Stimulated activated CD8-positive, alpha-beta memory T cell treated with anti-CD3 and anti-CD28 coated beads, Interleukin-4, amount 100 ng/mL, for 24 hours (primary cell): ENCODE measurements at places on chromosomes 2 and 18.

- DNase-seq, result no peak
Measured at GRCh38 chr18:38563396-38563980, 997.9 kb upstream of the CELF4 start.

GRCh38 chr2:237421542-237422116 is 7.7 kb upstream of the COL6A3 start:
- DNase-seq, result peak; percentile 70

DNA sequence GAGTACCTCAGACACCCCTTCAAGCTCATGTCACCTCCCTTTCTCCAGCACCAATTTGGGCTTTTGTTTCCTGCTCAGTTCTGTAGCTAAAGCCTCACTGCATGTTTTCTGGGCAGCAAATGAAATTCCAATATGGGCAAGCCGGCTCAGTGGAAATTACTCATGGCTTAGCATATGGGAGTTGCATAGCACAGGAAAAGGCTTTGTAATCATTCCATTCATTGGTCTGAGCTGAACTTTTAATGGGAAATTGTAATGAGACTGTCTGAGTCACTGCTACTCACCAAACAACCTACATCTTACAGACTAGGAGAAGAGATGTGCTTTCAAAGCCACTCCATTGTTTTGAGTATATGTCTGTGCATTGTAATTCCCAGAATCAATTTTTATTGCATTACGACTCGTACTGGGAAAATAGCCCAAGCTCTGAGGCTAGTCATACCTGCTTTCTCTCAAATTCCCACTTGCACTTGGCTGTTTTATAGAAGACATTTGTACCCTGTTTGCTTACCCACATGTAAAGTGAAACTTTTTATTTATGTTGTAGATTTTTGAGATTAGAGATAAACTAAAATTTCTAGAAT is 139.5 kb upstream of the LRATD1 start:
- DNase-seq, result no peak

- peak; percentile 19 for DNase-seq
Measured at GRCh38 chr2:233165895-233166661, 85.4 kb upstream of the ATG16L1 start.

DNA sequence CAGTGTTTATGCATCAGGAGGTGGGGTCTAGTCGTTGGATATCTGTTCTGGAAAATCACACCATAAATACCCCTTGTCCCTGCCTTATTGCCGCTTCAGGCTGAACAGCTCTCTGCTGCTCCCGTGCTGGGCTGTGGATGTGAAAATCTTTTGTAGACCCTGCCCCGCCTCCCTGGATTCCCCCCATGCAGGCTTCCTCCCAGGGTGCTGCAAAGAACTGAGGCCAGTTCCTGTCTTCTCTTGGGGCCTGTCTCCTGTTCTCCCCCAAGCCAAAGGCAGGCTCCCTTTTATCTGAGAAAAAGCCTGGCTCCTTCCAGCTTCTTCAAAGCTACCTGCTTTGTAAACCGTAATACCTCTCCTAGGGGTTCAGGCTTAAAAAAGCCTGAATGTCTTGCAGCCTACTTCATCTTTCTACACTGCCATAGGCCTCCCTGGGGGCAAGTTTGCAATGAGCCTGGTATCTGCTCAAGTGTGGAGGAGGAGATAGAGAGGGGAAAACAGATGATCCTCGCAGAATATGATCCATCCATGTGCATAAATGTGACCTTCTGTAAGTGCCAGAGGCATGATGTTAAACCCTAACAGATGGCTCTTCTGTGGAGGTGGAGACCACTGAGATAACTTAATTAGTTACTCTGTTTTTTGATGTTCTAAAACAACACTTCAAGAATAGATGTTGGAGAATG is 55.3 kb downstream of the VWA3B start:
- no peak for DNase-seq

DNA sequence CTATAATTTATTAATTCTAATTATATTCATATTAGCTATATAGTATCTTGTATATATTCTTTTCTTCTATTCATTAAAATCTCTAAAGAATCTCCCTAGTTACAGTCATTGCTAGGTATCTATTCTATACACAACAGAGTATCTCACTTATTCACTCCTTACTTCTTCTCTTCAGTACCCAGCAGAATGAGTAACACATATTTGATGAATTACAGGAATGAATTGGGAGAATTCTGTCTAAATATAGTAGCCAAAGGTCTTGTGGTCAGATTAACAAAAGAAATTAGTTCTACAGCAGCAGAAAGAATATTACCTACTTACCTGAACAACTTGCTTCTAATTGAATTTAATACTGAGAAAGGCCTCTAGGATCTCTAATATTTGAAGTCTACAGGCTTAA is 758.0 kb upstream of the ZEB2 start:
- DNase-seq, result no peak

- DNase-seq, result no peak
Measured at GRCh38 chr2:101883860-101884259, 107.9 kb upstream of the IL1R2 start.

DNA sequence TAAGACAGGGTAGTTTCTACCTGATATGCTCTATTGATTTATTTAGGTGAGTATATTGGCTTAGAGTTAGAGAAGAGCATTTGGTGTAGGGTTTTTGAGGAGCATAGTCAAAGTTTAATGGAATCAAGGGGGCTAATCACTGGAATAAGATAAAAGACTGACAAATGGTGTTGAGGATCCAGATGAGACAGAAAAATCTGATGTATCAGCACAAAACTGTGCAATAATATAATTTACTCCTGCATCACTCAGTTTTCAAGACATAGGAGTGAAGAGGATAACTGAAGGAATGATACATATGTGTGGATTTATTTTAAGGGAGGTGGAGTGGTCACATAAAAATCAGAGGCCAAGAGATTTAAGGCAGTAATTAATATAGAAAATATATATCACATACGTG is 339.2 kb downstream of the NYAP2 start:
- no peak for DNase-seq
